ENCODE measurements at places on chromosomes 4 and X.

DNA sequence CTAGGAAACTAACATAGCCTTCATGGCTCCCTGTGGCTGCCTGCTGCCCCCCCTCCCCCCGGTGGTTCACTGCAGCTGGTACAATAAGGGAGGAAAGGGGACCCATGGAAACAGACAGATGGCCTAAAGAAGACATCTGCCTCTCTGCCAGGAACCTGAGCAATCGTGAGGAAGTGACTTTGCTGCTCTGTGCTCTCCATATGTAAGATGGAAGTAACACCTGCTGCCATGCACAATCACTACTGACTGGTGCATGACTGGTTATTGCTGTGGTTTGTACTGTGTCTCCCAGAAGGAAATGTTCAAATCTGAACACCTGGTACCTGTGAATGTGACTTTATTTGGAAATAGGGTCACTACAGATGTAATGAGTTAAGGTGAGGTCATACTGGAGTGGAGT is 43.6 kb downstream of the CD99L2 start:
- DNase-seq, result no peak

DNA sequence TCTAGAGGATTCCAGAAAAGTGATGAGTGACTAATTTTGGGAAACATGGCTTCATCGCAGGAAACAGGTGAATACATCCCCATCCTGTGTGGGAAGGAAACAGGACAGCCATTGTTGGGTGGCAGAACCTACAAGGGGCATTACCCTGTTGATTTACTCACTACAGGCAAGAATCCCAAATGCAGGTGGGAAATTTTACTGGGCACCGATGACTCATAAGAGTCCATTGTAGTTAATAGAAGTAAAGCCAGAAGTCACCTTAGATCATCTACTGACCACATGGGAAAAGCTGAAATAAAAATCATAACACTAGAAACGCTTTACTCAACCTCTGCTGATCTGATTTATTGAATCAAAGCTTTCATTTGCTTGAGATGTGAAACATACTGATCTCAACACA is 136.4 kb downstream of the TRIML1 start:
- DNase-seq, result no peak

GRCh38 chr4:7367864-7368277 is 66.9 kb downstream of the PSAPL1 start:
- no peak for DNase-seq

DNA sequence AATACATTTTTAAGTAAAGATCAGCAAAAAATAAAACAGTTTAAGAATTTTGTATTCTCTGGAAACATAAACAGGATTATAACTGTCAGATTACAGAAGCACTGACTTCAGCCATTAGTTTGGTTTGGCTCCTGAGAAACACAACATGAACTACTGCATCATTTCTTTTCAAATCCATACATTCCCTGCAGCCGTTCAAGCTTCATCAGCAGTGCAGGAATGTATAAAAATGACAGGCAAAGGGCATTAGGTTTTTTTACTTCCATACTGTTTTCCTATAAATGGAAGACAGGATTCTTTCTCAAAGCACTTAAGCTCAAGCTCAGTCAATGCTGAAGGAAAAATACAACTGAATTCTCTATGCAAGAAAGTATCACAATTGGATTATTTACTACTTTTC is 4.2 kb upstream of the MAB21L2 start:
- DNase-seq, result no peak

- DNase-seq, result no peak
These were observed 190.1 kb downstream of the ZNF330 start for GRCh38 chr4:141410839-141411238.

- no peak for DNase-seq
These were observed 165.4 kb upstream of the PITX2 start for GRCh38 chr4:110788302-110788701.

GRCh38 chrX:121958886-121959285 is 911.5 kb downstream of the GLUD2 start:
- no peak for DNase-seq

DNA sequence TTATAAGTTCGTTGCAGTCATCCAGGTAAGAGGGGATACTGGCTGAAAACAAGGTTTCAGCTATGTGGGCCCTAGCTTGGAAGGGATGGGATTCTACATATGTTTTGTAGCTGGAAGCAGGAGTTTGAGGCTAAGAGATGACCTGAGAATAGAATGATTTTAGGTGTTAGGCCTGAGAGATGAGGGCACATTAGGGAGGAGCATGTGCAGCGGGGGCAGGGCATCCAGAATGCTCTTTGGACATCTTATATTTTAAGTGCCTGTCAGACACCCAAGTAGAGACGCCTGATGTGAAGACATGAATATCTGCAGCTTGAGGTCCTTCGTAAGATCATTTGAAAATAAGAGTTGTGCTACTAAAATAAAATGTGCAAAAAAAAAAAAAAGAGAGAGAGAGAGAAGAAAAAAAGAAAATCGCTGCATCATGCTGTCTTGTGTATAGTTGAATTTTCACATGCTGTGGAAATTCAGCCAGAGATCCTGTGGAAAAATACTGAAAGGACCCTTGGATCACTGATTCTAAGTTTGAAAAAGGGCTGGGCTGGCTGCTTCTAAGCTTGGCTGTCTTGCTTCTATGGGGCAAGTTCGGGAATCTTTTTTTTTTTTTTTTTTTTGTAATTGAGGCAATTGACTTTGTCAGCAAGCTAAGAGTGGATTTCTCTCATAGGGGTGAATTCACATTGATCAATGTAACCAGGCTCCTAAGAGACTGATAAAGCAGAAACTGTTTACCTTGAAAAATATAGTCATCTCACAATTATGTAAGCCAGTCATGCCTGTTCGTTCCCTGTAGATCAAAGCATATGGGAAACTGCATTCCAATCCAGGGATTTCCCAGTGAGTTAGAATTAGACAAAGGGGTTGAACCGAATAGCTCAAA is 341.0 kb upstream of the GATB start:
- DNase-seq, result no peak

- DNase-seq, result no peak
These were observed 1402.8 kb downstream of the RAPGEF2 start for GRCh38 chr4:160505724-160506123.

GRCh38 chr4:175071123-175071522 is 153.0 kb downstream of the ADAM29 start:
- no peak for DNase-seq

DNA sequence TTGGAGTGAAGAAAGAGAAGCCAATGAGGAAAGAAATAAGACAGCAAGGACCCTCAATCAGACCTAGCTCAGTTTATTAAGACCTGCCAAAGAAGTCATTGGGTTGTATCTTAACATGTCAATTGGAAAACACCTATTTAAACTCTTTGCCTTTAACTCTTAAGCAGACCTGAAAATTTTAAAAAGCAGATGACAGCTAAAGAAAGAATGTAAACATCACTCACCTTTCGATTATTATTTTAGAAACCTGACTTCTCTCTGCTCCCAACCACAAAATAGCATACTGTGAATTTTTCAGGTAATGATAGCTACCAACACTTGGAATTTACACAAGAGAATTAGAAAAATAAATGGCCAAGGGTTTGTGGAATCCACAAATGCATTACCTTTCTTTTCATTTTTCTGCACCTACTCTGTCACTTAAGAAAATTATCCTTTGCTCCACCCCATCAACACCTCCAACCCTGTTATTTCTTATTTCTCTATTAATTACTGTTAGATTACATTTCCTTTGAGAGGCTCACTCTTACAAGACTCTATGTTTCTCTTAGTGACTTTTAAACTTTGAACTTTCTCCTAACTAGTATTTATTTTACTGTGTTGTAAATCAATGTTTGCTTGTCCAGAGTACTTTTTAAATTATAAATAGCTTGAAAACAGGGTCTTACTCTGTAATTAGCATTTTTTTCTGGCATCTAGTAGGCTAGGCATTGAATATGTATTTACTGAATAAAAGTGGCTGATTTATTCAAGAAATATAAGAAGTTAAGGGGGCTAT is 765 bp upstream of the SULT1E1 start:
- no peak for DNase-seq

GRCh38 chrX:152259150-152259549 is 120.8 kb upstream of the MAGEA10 start:
- no peak for DNase-seq

DNA sequence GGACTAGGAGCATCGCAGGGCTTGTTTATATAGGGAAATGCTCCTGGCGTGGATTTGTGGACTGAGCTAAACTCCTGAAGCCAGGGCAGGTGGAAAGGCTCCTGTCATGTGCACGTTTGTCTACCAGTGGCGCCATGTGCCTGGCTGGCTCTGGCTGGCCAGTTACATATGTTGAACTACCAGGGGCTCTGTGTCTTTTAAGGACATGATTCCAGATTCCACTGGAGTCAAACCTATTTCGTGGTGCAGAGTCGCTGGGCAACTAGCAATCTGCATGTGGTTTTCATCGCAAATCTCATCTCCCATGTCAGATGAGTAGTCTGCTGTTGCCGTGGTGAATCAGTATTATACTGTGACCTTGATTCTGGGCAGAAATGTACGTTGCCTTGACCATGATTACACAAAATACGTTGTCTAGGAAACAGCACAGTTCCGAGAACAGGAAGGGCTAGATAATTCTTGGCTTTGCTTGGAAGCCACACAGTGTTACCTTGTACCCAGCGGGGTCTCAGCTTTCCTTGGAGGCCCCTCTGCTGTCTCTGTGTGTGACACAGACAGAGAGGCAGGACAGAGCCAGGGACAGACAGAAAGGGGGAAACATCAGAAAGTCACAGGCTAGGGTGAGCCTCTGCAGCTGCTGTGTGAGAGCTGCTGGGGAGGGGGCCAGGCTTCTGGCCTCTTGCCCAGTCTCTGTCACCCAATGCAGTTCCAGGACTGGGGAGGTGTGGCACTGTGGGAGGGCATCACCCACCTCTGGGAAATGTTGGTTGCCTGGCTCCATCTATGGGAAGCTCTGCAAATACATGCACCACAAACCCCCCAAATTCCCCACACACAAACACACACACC is 19.2 kb downstream of the PNMA6E start:
- peak; percentile 69 for DNase-seq

DNA sequence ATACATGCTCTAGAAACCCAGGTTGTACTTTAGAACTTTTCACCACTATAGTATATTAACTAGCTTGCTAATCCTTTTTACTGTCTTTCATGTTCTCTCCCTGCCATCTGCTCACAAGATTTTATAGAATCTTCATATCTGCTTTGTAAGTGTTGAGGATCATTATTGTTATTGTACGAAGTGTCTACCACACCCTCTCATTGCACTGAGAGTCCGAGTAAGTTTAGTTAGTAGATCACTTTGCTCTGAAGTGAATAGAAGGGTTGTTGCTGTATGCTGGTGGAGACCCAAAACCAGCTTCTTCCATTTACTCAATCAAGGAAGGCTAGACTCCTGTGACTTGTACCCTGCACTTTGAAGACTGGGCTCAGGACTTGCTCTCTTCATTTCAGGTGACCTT is 17.1 kb downstream of the GAB1 start:
- no peak for DNase-seq
